ENCODE measurements at places on chromosomes 2 and 18. TPM values are rescaled to one million over a fixed set of nuclear protein-coding genes. Genes with fewer than 3 reads are reported as not detected.
A peak's percentile ranks its signal among the peaks of the same experiment; 100 is the strongest.

GRCh38 chr2:148957023-148957422 is 81.5 kb upstream of the LYPD6B start:
- no peak for DNase-seq

GRCh38 chr2:88247531-88247930 is 77.4 kb downstream of the THNSL2 start:
- DNase-seq: no peak

FECH gene
- 62.7 TPM for total RNA-seq

DNA sequence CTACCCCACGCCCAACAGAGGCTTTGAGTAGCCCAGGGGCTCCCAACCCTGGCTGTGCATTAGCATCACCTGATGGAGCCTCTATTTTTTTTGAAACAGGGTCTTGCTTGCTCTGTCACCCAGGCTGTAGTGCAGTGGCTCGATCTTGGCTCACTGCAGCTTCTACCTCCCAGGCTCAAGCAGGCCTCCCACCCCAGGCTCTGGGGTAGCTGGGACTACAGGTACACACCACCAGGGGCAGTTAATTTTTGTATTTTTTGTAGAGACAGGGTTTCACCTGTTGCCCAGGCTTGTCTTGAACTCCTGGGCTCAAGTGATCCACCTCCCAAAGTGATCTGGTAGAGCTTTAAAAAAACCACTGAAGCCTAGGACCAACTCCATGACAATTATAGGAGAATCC is 394.8 kb upstream of the ATP5MC3 start:
- no peak for DNase-seq

- no peak for DNase-seq
Measured at GRCh38 chr2:195055996-195056395, 601.0 kb upstream of the SLC39A10 start.

DNA sequence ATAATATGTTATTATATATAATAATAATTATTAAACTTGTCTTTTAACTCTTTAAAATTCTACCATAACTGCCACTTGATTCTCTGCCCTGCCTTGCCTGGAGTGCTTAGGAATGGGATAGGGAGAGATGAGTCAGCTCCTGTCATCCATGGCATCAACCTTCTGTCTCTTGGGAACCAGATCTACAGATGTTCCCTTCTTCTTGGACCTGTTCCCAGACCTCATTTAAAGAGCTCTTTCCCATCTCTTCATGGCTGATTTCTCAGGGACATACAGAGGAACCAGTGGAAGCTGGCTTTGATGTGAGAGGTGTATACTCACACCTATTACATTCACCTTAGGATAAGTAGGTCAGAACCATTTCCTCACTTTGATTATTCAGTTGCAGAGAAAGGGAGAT is 155.3 kb upstream of the MYO3B start:
- DNase-seq: no peak

LBX2 gene
- total RNA-seq: 0.83 TPM

- peak; percentile 11 for DNase-seq
Measured at GRCh38 chr2:96100893-96101304, 15.5 kb downstream of the ADRA2B start.

- DNase-seq: peak; percentile 78
Measured at GRCh38 chr2:171574149-171574795, 52.0 kb downstream of the CYBRD1 start.

DNA sequence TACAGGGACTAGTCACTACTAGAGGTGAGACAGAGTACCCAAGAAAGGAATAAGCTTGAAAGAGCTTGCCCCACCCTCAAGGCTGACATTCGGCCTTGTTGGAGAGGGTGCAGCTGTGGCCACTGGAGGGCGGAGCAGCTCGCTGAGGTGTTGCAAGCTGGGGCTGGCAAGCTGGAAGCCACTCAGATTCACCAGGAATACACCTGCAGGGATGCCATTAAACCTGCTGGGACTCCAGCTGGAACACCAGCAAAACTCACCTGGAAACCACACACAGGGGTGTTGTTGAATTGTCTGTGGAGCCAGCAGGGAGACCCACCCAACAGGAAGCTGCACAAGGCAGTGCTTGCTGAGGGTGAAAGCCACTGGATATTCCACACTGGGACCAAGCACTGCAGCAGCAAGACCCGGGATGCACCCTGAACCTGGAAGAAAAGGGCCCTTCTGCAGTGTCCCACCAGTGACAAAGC is 26.1 kb downstream of the KCTD18 start:
- DNase-seq: no peak

ALPI gene
- not detected for total RNA-seq

DNA sequence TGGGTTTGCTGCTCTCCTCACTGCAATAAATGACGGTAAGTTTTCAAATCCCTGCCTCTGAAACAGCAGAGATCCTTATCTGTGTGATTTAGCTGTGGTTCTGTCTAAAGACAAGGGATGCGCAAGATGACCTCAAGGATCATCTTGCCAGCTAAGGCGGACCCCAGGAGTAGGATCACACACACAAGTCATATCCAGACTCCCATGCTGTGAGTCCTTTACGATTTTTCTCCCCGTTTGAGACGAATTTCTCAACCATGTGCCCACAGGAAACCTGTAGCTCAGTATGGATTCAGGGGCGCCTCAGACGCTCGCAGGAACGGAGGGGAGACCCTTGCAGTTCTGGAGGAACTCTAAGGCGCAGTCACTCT is 11.1 kb upstream of the DCTN1 start:
- DNase-seq: no peak

DNA sequence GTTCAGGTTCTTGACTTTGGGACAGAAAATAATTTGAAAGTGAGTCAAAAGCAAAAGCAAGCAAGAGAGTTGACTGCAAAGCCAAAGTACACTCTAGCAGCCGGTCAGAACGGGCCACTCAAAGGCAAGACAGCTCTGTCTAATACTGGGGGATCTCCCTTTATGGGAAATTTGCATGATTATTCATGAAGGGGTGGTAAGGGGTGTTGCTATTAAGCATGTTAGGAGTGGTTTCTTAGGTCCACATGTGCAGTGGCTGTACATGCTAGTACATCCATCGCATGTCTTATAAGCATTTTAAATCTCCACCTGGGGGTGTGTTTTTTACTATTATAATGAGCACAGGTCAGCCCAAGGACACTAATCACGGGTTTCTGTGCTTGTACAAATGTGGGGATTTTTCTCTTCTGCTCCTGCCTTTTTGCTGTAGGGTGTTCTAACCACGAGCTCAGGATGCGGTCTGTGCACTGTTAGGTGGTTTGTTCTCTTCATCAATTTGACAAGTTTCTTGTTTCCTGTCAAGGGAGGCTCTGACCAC is 60.2 kb upstream of the SPP2 start:
- DNase-seq: no peak

DNA sequence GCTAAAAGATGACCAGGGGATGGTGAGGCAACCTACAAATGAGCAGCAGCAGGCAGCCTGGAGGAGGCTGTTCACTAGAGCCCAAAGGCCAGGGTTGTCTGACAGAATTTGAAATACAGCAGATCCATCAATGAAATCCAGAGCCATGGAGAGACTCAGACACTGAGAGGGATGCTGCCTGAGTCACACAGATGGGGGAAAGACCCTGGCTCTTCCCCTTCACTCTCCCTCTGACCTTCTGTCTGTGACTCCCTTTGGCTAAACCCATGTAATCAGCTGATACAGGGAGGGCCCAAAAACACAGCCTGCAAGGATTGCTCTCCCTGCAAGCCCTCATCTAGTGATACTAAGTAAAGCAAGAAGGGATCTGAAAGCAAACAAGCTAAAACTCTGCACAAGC is 166.5 kb upstream of the SPOPL start:
- no peak for DNase-seq

DNA sequence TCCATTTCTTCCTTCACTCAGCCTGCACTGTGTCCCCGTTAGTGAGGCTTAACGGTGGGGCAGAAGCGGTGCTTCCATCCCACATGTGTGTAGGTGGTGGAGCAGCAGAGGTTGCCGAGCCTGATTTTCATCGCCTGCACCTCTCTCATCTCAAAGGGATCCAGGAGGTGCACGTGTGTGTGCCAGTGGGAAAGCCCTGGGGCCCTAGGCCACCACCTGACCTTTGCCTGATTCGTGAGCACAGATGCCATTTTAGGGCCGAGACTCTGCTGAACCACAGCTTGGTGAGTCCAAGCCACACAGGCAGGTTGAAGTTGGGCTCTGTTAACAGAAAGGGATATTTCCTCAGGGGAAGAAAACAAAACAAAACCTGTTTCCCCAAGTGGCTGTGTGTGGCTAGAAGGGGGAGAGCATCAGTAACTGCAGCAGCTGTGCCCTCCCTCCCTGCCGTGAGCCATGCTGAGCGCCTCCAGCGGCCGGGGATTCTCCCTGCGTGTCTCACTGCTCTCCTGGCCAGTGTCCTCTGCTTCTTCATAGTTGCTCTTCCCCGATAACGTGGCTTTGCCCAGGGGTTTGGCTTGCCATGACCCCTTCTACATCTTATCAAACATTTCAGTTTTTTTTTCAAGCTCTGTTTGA is 81.5 kb downstream of the MAPRE2 start:
- no peak for DNase-seq

DNA sequence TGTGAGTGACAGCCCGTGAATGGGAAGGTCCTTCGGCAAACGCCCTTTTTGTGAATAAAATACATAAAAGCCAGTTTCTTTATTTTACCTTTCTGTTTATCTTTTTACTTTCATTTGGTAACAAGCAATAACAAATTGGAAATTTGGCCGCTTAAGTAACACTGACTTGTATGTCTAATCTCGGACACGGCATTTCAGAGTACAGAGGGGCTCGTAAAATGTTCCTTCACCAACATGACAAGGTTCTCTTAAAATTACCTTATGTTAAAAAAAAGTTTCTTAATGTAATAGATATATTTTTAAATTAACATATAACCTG is 558 bp upstream of the NEMP2 start:
- DNase-seq: no peak
